NCI-H2171 (cell line): ENCODE measurements at places on chromosomes 3 and 15.

- DNase-seq, result no peak
Measured at GRCh38 chr15:69979783-69980182, 117.9 kb downstream of the TLE3 start.

GRCh38 chr15:79116771-79117170, 26.2 kb upstream of the RASGRF1 start:
- DNase-seq, result no peak

- no peak for DNase-seq
Measured at GRCh38 chr3:149579838-149580542, 77.8 kb downstream of the WWTR1 start.

DNA sequence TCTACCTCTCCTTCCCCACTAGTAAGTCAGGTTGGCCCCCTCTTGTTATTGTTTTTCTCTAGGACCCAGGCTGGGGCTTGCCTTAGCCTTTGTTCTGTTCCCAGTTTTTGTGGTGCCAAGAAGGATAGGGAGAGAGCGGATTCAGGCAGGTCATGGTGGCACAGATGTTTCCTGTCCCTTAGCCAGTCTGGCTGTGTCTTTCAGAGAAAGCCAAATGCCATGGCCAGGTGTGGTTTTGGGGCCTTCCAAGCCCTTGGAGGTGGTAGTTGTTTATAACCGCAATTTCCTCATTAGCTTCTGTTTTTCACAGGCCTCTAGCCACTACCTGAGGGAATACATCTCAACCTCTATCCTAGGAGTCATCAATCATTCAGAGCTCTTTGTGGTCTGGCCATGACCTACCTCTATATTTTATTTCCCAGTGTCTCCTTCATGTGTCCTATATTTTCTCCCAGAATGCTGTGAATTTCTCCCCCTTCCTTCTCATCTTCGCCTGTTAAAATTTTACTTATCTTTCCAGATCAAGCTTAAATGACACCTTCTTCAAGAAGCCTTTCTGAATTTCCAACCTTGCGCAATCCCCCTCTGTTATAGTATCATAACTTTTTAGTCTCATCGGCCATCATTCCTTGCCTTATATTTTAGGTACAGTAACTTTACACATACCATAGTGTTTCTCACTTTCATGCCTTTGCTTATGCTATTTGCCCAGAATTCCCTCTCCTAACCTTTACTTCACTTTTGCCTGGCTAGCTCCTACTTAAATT, 38.2 kb downstream of the TIMP4 start:
- DNase-seq, result no peak

GRCh38 chr3:50130436-50130835, 24.7 kb upstream of the SEMA3F start:
- no peak for DNase-seq
